ENCODE measurements at places on chromosomes 16 and 17.

- no peak for DNase-seq
These were observed 4.5 kb upstream of the ACSF2 start for GRCh38 chr17:50421308-50422051.

DNA sequence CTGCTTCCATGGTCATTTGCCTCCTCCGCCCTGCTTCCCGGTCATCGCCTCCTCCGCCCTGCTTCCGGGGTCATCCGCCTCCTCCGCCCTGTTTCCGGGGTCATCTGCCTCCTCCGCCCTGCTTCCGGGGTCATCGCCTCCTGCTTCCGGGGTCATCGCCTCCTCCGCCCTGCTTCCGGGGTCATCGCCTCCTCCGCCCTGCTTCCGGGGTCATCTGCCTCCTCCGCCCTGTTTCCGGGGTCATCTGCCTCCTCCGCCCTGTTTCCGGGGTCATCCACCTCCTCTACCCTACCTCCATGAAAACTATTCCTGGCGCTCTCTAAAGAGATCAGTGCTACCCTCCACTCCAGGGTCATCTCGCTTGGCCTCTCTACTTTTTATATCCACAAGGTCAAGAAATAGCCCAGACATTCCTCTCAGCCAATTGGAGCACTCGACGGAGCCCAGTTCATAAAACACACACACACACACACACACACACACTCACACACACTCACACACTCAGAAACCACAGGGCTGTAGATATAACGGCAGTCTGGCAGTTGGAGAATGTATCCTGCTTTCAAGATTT lies 44.8 kb downstream of the TRARG1 start:
- no peak for DNase-seq

DNA sequence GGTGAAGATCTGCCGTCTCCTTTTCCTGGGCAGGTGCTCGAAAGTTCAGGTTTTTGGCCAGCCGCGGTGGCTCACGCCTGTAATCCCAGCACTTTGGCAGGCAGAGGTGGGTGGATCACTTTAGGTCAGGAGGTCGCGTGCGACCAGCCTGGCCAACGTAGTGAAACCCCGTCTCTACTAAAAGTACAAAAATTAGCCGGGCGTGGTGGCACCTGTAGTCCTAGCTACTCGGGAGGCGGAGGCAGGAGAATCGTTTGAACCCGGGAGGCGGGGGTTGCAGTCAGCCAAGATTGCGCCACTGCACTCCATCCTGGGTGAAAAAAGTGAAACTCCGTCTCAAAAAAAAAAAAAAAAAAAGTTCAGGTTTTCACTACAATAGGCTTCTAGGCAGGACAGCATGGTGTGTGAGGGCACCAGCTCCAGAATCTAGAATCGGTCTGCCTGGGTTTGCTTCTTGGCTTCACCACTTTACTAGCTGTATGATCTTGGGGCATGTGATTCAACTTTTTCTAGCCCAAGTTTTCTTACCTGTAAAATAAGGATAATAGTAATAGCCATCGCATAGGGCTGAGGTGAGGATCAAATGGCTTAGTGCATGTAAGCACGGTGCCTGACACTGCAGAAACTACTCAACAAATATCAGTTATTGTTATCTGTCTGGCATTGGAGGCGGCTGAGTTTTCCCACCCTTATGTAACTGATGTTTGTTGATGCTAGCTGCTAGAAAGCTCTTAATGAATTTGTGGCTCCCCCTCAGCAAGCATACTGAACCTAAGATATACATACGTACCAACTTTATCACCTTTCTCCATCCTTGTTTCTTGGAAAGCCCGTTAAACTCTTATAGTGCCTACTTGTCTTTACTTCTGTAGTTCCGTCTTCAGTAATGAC lies 1.3 kb downstream of the PSMD12 start:
- no peak for DNase-seq

DNA sequence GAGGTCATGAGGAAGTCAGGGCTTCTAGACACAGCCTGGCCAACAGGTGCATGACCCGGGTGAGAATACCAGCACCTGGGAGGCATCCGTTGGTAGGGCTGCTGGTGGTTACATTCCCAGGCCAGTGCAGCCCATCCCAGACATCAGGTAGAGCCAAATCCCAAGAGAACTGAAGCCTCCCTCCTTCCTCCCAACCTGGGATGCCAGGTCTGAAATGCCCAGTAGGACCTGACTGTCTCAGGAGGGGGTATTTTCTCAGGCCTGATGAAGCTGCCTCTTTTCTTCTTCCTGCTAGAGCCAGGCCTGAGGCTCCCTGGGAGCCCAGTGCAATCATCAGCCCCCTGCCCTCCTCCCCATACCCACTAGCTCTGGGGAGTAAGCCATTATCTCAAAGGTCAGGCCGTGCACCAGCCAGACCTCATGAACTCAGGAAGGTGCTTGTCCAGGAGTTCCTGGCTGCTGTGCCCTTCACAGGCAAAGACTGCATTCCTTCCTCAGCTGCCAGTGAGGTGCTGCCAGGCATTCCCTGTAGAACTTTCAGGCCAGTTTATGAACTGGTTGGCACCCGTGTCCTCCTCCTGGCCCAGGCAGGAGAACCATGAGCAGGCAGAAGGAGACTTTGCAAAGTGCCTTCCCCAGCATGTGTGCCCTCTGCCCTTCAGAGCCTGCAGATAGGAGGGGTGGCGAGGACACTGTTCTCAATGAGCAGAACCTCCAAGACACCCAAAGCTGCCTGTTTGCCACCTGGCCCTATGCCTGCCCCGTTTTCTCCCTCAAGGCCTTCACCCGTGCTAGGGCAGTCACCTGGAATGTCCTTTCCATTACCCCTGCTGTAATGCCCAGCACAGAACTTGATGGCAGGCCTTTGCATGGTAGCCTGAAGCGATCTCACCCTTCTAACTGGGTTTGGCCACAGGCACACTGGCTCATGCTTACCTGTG lies 7.6 kb downstream of the TBX2 start:
- DNase-seq, result no peak

- peak; percentile 29 for DNase-seq
These were observed 28.6 kb upstream of the PAFAH1B1 start for GRCh38 chr17:2564877-2565276.

DNA sequence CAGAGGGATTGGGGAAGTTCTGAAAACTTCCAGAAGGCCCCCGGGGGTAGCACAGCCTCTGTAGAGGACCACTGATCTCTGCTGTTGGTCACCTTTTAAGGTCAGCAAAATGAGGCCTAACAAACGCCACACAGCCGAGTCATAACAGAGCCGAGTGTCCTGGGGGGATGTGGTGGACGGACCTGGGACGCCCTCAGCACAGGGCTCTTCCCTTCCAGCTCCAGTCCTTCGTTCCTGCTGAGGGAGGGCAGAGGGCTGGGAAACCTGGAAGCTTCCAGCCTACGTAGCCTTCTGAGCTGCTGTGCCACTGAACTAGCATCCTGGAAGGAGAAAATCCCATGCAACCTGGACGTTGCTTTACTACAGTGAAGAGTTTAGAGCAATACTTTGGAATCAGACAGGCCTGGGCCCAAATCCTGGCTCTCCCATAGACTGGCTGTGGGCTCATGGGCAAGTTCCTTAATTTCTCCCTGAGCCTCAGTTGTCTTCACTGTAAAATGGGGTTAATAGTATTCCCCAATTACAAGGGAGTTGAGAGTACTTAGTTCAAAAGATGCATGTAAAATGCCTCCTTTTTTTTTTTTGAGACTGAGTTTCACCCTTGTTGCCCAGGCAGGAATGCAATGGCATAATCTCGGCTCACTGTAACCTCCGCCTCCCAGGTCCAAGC lies 34.4 kb upstream of the ZCCHC14 start:
- DNase-seq, result no peak

DNA sequence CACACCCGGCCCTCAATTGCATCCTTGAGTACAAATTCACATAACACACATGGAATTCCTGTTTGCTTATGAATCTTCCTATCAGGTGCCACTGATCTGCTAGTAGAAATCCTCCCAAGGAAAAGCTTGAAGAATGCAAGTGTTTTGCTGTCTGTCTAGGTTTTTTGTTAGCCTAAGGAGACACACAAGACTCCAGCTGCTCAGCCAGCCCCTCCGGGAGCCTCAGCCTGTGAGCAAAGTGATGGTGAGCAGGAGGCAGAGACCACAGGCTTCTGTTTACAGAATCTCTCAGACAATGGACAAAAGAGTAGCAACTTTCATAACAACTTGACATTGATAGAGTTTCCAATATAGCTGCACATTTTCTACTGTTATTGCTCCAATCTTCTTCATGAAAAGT lies 18.4 kb upstream of the PRKCA start:
- DNase-seq, result no peak

- no peak for DNase-seq
These were observed 83.3 kb downstream of the GSG1L start for GRCh38 chr16:27980076-27980775.

GRCh38 chr16:81593481-81593880 lies 148.9 kb downstream of the CMIP start:
- DNase-seq, result no peak

- no peak for DNase-seq
These were observed 18.4 kb downstream of the TSC2 start for GRCh38 chr16:2066139-2066538.

DNA sequence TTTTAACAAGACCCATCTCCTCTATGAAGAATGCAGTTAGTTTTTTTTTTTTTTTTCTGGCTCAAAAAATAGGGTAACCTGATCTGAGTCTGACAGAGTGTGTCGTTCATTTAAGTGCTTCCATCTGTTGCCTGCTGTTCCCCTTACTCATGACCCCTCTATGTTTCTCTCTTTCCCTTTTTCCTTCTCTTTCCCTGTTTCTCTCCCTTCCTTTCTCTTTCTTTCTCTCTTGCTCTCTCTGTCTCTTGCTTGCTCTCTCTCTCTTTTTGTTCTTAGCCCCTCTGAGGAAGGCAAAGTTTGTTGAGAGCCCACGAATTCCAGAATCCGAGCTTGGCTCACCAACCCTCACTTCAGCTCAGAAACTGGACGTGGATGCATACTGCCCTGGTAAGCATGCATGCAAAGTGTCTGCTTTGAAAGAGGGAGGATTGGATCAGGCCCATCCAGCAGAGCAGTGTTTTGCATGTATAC lies 185.0 kb downstream of the TANC2 start:
- no peak for DNase-seq

- peak; percentile 57 for DNase-seq
These were observed 1.4 kb upstream of the TBC1D24 start for GRCh38 chr16:2473446-2473926.

DNA sequence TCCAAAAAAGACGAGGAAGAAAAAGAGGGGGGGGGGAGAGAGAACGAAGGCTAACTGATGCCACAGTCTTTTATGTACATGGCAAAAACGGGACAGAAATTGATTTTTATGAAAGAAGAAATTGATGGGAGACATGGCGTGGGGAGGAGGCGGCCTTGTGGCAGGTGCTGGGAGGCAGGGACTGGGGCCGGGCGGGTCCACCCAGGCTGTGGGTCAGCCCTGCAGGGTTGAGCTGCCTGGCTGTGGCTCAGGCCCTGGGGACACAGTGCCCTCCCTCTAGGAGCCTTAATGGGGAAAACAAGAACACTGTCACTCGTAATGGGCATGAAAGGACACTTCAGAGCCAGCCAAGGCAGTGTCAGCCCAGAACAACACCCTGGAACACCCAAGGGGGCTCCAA lies 34.8 kb downstream of the SNX20 start:
- DNase-seq, result no peak

DNA sequence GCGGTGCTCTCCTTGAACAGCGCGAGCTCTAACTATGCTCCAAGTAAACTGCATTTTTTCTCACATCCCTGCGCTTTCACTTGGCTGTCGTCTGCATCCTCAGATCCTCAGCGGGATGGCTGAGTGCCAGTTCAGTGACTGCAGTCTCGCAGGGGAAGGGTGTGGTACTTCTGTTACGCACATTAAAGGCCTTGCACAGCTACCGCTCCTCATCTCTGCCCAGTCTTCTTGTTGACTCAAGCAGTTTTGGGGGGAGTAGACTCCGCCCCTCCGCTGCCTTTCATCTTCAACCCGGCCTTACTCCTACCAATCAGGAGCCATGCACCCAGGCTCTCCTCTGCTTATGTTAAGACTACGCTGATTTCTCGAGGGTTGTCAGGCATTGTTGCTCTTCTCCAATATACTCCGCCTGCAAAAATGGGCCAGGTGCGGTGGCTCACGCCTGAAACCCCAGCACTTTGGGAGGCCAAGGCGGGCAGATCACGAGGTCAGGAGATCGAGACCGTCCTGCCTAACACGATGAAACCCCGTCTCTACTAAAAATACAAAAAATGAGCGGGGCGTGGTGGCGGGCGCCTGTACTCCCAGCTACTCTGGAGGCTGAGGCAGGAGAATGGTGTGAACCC lies 10.0 kb downstream of the ATP5PD start:
- DNase-seq, result no peak

- no peak for DNase-seq
These were observed 517.6 kb downstream of the MAF start for GRCh38 chr16:79082970-79083369.

DNA sequence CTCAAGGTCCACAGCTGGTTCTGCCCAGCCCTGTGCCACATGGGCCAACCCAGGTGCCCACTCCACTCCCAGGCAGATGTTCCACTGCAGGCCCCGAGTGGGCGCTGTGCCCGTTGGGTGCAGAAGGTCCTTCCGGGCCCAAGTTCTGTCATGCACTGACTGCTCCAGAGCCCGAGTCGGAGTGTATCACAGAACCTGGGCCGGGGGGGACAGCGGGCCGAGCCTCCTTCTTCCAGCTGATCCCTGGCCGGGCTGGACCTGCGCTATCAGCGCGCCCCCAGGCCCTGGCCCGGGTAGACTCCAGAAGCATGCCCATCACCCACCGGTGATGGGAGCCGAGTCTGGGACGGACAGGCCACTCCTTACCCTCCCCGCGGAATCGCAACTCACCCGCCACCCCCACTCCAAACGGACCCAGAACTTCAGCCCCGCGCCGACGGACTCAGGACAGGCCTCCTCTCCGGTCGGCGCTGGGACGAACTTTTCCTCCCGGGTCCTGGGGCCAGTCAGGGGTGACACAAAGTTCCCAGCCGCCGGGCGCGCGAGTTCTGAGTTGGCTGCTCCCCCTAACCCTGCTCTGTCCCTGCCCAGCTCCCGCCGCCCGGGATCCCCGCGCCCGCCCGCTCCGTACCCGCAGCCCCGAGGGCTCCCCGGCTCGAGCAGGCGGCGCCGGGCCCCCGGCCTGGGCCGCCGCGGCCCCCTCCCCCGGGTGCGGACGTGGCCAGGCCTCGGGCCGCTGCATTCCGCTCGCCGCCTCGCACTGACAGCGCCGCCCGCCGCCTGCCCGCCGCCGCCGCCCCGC lies at the start of gene COPZ2:
COPZ2 (minus strand) TSS at position 762 of the 802 bp plus-strand sequence; CDS start at position 742, 20 bp downstream.
- DNase-seq, result peak; percentile 72

- DNase-seq, result no peak
These were observed 311.8 kb downstream of the UTP18 start for GRCh38 chr17:51572115-51572514.

- DNase-seq, result no peak
These were observed 53.2 kb downstream of the CDYL2 start for GRCh38 chr16:80751167-80751566.

Data from urothelium cell line (cell line).